Right atrium auricular region (tissue), 2 donors: ENCODE measurements at places on chromosomes 1 and 21. TPM values are rescaled to one million over a fixed set of nuclear protein-coding genes. Genes with fewer than 3 reads are reported as not detected.
A peak's percentile ranks its signal among the peaks of the same experiment; 100 is the strongest.

Gene WNT3A
- total RNA-seq = not detected

Gene KRTAP19-1
- total RNA-seq = not detected

Gene PTAFR
- total RNA-seq = 4.6 TPM

Gene ERO1B
- 7.6 TPM for total RNA-seq

Gene AMPD1
- total RNA-seq = not detected

Gene PARS2
- 4.0 TPM for total RNA-seq

- H3K36me3 ChIP-seq = no peaks in the 10 kb centered on the region
- no peaks in the 10 kb centered on the region for H3K4me1 ChIP-seq
- H3K4me3 ChIP-seq = no peak overlapping the region
- H3K27me3 ChIP-seq = no peaks in the 10 kb centered on the region
- no peak for DNase-seq
- H3K27ac ChIP-seq = no peak overlapping the region
Measured at GRCh38 chr1:166811691-166812090, 27.6 kb upstream of the POGK start.

- H3K4me3 ChIP-seq = no peak overlapping the region
- H3K36me3 ChIP-seq = peaks cover 76% of the 10 kb centered on the region
- DNase-seq = no peak
- no peak overlapping the region for H3K27ac ChIP-seq
Measured at GRCh38 chr1:202572867-202573266, 137.4 kb downstream of the SYT2 start.

DNA sequence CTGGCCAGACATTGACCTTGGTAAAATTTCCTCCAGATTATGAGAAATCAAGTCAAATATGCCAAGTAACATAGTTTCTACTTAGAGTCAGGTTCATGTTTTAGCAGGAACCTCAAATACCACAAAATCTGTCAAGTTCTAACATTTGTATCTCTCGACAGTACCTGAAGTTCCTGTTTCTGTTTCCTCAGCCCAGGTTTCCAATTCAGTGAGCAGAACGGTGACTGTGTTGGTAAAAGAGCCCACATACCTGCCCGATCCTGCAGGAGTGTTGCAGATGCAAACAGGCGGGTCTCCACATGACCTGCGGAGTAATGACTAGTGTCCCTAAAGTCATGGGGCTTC lies 57.9 kb upstream of the LGALS8 start:
- DNase-seq = no peak
- no peak overlapping the region for H3K4me3 ChIP-seq
- H3K4me1 ChIP-seq = no peaks in the 10 kb centered on the region
- H3K27me3 ChIP-seq = no peaks in the 10 kb centered on the region
- H3K36me3 ChIP-seq = no peaks in the 10 kb centered on the region

GRCh38 chr1:67666636-67667035 lies 18.4 kb upstream of the GADD45A start:
- no peaks in the 10 kb centered on the region for H3K27me3 ChIP-seq
- no peaks in the 10 kb centered on the region for H3K36me3 ChIP-seq
- H3K4me1 ChIP-seq = no peaks in the 10 kb centered on the region
- H3K27ac ChIP-seq = no peak overlapping the region

- H3K4me1 ChIP-seq = peaks cover 5% of the 10 kb centered on the region
- no peak overlapping the region for H3K4me3 ChIP-seq
- peaks cover 32% of the 10 kb centered on the region for H3K27me3 ChIP-seq
- no peaks in the 10 kb centered on the region for H3K36me3 ChIP-seq
- no peak for DNase-seq
Measured at GRCh38 chr1:24923485-24924113, 6.5 kb downstream of the RUNX3 start.

DNA sequence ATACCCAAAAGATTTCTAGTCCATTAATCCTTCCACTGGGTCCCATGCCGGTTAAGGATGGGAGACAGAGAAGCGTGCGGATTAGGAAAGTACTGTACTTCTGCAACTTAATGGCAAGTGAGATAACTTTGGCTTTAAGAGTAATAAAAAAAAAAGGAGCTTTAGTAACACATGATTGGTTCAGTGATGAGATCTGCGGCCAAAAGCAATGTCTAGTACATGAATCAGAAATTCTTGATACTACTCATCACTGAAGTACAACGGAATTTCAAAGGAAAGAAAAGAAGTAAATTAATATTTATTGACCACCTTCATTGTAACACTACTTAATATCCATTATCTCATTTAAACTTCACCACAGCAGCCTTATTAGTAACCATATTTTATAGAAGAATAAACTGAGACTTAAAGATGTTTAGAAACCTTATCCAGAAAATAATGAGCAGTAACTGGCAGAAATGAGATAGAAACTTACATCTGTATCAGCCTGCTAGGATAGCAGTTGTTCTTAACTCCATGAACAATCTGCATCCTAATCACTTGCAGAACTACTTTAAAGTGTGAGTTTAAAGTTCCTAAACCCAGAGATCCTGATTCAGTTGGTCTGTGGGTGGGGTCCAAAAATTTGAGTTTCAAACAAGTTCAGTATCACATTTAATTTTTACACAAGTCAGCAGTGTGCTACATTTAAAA lies 14.1 kb upstream of the NUF2 start:
- no peak overlapping the region for H3K27ac ChIP-seq
- H3K36me3 ChIP-seq = no peaks in the 10 kb centered on the region
- no peak for DNase-seq
- no peaks in the 10 kb centered on the region for H3K4me1 ChIP-seq
- H3K27me3 ChIP-seq = no peaks in the 10 kb centered on the region
- H3K4me3 ChIP-seq = no peak overlapping the region

DNA sequence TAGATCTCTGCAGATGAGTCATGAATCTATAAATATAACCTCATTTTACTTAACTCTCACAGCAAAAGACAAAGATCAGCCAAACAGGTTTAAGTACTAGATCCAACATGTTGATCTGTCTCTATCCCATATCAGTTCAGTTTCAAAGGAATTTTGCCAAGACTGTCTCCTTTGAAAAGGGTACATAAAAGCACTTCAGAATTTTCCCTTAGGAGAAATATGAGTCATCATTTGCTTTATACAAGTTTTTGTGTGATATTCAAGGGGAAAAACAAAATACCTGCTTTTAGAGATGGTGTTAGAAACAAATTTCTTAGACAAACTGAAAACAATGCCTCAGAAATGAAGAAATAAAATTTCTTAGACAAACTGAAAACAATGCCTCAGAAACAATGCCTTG lies 73.5 kb upstream of the LRRC7 start:
- H3K27ac ChIP-seq = no peak overlapping the region
- no peaks in the 10 kb centered on the region for H3K27me3 ChIP-seq
- DNase-seq = no peak
- H3K4me1 ChIP-seq = no peaks in the 10 kb centered on the region
- no peak overlapping the region for H3K4me3 ChIP-seq
- H3K36me3 ChIP-seq = no peaks in the 10 kb centered on the region

DNA sequence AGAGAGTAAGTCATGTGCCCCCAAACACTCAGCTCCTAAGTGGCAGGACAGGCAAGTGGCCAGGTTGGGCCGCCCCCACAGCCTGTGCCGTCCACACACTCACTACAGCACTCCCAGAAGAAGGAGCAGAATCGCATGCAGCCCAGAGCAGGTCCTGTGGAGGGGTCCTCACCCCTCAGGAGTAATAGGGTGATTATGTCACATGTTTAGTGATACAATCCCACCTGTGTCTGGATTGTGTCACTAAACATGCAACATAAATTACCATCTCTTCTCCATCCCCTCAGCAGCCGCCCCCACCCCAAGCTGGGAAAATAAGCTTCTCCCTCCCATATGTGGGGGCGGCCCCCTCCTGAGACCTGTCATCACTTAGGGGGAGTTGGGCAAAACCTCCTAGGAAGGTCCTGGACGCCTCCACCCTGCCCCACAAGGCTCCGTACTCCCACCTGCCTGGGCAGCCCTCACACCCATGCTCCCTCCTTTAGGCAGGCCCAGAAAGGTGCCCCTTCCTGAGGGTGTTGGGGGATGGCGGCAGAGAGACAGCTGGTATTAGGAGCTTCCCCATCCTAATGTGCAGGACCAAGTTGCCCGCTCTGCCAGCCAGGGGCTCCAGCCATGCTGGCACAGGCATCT lies 56.9 kb downstream of the STUM start:
- peak overlapping the region; percentile 16 for H3K27ac ChIP-seq
- peaks cover 46% of the 10 kb centered on the region for H3K4me1 ChIP-seq
- no peaks in the 10 kb centered on the region for H3K36me3 ChIP-seq
- no peaks in the 10 kb centered on the region for H3K27me3 ChIP-seq

DNA sequence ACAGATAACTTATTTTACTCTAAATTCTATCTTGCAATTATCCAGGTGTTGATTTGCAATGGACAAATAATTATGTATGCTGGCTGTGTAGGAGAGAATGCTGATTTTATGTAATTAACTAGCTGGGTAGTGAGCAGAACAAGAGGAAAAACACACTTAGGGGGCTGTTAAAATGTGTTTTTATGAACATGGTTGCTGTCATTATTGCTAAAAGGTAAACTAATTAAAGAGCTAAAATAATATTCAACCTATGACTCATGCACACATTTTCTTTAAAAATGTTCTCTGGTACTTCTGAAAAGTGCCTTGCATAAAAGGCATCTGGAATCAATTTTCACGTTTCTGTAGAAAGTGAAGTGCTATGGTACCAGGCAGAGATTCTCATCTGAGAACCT lies 192.8 kb upstream of the C8B start:
- H3K27me3 ChIP-seq = no peaks in the 10 kb centered on the region
- no peaks in the 10 kb centered on the region for H3K4me1 ChIP-seq
- DNase-seq = no peak
- no peak overlapping the region for H3K27ac ChIP-seq
- H3K36me3 ChIP-seq = no peaks in the 10 kb centered on the region
- H3K4me3 ChIP-seq = no peak overlapping the region

DNA sequence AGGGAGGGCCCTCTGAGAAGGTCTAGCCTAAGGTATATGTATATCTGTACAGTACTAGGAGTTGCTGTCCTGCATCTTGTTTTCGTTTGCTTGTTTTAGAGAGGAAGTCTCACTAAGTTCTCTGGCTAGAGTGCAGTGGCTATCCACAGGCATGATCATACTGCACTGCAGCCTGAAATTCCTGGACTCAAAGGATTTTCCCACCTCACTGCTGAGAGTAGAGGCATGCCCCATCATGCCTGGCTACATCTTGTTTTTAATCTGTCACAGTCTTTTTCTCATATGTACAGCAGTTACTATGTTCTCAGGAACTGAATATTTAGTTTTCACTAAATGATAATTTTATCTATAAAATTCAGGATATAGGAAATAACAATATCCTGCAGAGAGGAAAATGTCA lies 15.3 kb upstream of the PYHIN1 start:
- H3K36me3 ChIP-seq = no peaks in the 10 kb centered on the region
- no peaks in the 10 kb centered on the region for H3K4me1 ChIP-seq
- no peak overlapping the region for H3K4me3 ChIP-seq
- DNase-seq = no peak
- H3K27me3 ChIP-seq = no peaks in the 10 kb centered on the region
- no peak overlapping the region for H3K27ac ChIP-seq
